ENCODE measurements at places on chromosomes 3 and 15. TPM values are rescaled to one million over a fixed set of nuclear protein-coding genes. Genes with fewer than 3 reads are reported as not detected.

GRCh38 chr3:157738441-157738840 is 235.2 kb upstream of the VEPH1 start:
- no peaks in the 10 kb centered on the region for H3K27me3 ChIP-seq
- no peak overlapping the region for H3K4me3 ChIP-seq
- H3K4me1 ChIP-seq = no peaks in the 10 kb centered on the region
- DNase-seq = no peak
- no peak overlapping the region for H3K27ac ChIP-seq

GRCh38 chr15:51094606-51095569 is at the start of gene TNFAIP8L3:
TNFAIP8L3 (minus strand) TSS chr15:51094906; CDS start chr15:51094595, 311 bp downstream.
- H3K27me3 ChIP-seq = peaks cover 46% of the 10 kb centered on the region
- peak; percentile 74 for DNase-seq
- H3K36me3 ChIP-seq = no peaks in the 10 kb centered on the region
- H3K27ac ChIP-seq = peak within 1 kb of the TSS; percentile 82
- peaks cover 36% of the 10 kb centered on the region for H3K4me1 ChIP-seq
- peak within 1 kb of the TSS; percentile 70 for H3K4me3 ChIP-seq

DNA sequence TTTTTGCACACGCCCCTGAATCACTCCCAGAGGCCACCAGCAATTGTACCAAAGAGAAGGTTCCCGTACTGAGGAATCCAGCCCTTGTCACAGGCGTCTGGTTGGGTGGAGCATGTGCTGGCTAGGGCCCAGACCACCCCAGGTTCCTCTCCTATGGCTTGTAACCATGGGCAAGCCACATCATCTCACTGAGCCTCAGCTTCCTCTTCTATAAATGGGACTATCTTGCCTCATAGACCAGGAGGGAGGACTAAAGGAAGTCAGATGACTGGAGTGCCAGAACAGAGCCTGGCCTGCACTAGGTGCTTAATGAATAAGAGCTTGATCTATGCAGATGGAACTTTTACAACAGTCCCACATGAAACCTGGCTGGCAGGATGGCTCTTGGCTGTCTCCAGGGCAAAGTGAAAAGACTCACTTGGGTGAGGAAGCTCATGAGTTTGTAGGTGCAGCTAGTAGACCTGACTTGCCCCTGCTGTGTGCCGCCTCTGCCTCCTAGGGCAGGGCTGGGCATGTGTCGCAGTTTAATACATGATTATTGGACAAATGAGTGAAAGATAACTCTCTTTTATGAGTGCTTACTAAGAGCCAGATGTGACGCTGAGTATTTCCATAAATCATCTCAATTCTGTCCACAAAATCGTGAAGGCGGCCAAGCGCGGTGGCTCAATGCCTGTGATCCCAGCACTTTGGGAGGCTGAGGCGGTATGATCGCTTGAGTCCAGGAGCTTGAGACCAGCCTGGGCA is 29.3 kb downstream of the CTSH start:
- peaks cover 79% of the 10 kb centered on the region for H3K36me3 ChIP-seq
- peaks cover 11% of the 10 kb centered on the region for H3K4me1 ChIP-seq
- no peak overlapping the region for H3K4me3 ChIP-seq
- no peak for DNase-seq
- no peaks in the 10 kb centered on the region for H3K27me3 ChIP-seq
- H3K27ac ChIP-seq = peak overlapping the region; percentile 80

DNA sequence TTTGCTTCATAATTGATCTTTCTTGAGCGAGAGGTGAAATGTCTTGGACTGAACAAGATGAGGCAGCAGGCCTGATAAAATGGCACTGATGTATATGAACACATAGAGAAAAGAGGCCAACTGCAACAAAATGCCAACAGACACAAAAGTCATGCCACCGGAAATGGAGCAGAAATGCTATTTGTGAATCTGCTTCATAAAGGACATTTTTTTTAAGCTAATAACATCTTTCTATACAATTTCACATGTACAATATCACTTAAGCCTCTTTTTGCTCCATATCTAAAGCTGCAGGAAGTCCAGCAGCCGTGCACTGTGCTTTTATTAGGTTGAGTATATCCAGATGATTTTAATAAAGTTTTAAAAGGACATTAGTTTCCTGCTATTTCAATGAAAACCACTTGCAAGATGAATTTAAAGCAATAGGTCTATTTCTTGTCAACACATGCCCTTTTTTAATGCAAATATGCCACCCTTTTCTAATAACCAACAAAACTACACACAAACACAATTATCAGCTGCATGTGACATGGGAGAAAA is 169.2 kb upstream of the ADAMTS9 start:
- H3K4me1 ChIP-seq = no peaks in the 10 kb centered on the region
- no peaks in the 10 kb centered on the region for H3K36me3 ChIP-seq
- DNase-seq = no peak
- no peaks in the 10 kb centered on the region for H3K27me3 ChIP-seq
- H3K4me3 ChIP-seq = no peak overlapping the region
- no peak overlapping the region for H3K27ac ChIP-seq

The ZNF774 gene
- total RNA-seq = 0.58 TPM

GRCh38 chr15:59143281-59143680 is 38.3 kb downstream of the CCNB2 start:
- no peak for DNase-seq
- no peak overlapping the region for H3K4me3 ChIP-seq
- H3K4me1 ChIP-seq = peaks cover 4% of the 10 kb centered on the region
- no peak overlapping the region for H3K27ac ChIP-seq

Data from stomach (tissue), 19 donors.